HT1080 (cell line): ENCODE measurements at places on chromosomes 2 and 18.
A peak's percentile ranks its signal among the peaks of the same experiment; 100 is the strongest.

DNA sequence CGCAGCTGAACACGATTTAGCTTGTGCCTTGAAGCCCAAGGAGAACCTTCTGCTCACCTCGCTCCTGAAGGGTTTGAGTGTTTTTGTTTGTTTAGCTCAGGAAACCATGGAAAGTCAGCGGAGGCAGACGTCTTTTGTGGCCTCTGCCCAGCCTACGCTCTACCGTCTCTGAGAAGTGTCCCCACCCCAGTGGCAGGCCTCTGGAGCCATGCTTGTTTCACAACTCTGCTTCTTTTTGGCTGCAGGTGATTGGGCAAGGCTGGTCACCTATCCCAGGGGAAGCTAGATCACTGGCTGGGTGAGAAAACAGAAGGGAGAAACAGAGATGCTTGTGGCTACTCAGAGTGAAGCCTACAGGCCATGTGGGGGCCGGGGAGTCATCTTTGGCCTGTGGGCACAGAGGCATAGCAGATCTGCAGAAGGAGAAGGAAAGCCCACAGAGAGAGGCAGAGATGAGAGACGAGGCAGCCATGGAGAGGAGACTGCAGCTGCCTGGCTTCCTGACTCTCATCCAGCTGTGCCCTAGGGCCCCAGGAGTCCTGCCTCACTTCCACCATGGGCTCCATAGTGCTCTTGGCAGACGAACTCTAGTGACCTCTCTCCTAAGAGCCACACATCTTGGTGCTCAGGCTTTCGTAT, 50.1 kb downstream of the CIB4 start:
- no peak for DNase-seq

DNA sequence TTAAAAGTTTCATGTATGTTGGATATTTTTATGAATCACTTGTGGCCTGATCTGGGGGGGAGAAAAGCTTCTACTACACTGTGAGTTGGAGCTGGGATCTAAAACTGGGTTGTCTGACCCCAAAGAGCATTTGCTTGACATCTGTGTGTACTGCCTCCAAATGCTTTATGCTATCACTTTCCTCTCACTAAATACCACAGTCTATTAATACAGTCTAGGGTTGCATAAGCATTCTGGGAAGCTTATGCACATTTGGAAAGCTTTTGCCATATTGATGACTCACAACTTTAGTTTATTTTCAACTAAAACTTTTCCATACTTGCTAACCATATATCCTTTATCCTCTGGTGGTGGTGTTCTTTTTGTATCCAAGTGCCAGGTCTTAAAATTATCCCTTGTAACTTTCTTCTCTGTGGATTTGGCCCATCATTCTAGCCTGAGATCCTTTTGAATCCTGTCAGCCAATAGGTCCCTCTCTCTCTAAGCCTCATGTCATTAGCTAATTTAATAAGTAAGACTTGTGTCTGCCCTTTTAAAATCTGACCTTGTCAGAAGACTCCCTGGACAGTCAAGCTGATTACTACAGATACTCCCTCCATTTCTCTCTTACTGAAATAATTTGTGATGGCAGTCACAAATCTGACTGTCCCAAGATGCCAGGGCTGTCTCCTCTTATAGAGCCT, 72.7 kb downstream of the NXPH2 start:
- peak; percentile 61 for DNase-seq

GRCh38 chr2:788227-789032, 111.2 kb upstream of the TMEM18 start:
- no peak for DNase-seq

DNA sequence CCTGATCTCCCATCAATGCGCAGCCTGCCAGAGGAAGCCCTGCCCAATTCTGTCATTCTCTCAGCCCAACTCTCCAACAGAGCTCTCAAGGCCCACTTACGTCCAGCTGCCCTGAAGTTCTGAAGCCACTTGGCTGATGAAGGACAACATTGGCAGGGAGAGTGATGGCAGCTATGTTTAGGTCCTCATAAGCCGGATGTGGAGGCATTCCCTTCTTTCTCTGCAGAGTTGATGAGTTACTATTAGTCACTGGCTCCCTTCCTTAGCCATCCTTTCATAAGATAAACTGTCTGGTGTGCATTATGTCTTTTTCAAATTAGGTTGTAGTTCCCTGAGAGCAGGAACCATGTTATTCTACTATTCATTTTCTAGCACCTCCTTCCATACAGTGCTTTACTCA, 22.5 kb upstream of the TACR1 start:
- peak; percentile 88 for DNase-seq

DNA sequence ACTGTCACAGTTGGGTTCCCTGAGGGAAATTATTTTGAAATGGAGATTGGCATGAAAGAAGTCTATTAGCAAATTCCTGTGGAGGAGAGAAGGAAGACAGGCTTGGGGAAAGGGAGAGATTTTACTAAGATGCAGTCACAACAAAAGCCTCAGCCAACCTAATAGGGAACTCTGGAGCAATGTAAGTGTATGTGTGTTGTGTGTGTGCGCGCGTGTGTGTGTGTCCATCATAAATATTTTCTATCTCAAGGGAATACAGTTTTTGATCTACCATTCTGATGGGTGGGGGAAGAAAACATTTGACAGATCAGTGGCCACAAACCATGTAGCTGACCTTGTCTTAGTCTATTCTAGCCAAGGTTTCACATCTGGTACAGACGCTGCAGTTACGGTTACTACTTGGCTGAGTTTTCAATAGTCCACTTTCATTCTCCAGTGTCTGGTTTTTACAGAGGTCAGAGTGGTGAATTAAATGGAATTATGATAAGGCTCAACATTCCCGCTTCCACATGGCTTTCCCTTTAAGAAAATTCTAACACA, 72.6 kb downstream of the MREG start:
- DNase-seq, result no peak

GRCh38 chr2:237500681-237501424, 13.8 kb downstream of the MLPH start:
- peak; percentile 100 for DNase-seq

- no peak for DNase-seq
These were observed 296.3 kb downstream of the TNS1 start for GRCh38 chr2:217706513-217706912.

GRCh38 chr2:33365264-33365970, 111.0 kb upstream of the RASGRP3 start:
- DNase-seq, result no peak

GRCh38 chr2:97663962-97664635, at the start of gene ACTR1B:
Gene ACTR1B, minus strand, starts transcription at chr2:97664044. Its CDS starts 154 bp downstream, at chr2:97663890.
- DNase-seq, result peak; percentile 99

- DNase-seq, result no peak
These were observed 18.8 kb downstream of the ARHGAP15 start for GRCh38 chr2:143148011-143148410.

DNA sequence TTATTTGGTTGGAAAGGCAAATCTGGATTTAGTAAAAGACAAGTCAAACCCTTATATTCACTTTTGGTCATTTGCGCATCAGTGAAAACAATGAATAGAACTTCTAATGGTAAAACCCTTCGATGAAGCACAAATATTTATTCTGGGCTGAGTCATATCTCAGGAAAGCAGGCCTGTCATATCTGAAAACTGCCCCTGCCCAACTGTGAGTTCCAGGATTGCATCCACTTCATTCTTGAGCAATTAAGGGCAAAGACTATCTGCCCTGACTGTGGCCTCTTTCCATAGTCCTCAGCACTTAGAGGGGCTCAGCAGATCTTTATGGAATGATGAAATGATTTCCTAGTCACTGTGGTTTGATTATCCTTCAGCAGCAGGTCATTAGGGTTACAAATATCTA, 795.2 kb upstream of the ID2 start:
- no peak for DNase-seq

GRCh38 chr2:193561054-193561453, 1366.3 kb upstream of the TMEFF2 start:
- peak; percentile 25 for DNase-seq

DNA sequence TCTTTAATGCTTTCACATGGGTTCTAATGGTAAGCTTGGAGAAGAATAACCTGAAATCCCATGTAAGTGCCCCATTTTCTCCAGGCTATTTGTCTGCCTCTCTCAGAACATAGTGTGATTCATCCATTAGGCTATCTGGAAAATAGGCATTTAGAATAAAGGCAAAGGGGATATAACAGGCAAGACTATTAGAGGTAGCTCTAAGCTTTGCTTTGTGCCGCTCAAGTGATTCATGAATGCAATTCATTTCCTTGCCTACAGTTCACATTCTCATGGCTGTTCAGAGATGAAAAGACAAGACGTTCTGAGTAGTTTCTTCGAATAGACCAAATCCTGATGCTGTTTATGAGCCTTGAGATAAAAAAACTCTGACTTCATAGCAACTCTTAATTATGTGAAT, 101.7 kb downstream of the ANKRD44 start:
- no peak for DNase-seq

DNA sequence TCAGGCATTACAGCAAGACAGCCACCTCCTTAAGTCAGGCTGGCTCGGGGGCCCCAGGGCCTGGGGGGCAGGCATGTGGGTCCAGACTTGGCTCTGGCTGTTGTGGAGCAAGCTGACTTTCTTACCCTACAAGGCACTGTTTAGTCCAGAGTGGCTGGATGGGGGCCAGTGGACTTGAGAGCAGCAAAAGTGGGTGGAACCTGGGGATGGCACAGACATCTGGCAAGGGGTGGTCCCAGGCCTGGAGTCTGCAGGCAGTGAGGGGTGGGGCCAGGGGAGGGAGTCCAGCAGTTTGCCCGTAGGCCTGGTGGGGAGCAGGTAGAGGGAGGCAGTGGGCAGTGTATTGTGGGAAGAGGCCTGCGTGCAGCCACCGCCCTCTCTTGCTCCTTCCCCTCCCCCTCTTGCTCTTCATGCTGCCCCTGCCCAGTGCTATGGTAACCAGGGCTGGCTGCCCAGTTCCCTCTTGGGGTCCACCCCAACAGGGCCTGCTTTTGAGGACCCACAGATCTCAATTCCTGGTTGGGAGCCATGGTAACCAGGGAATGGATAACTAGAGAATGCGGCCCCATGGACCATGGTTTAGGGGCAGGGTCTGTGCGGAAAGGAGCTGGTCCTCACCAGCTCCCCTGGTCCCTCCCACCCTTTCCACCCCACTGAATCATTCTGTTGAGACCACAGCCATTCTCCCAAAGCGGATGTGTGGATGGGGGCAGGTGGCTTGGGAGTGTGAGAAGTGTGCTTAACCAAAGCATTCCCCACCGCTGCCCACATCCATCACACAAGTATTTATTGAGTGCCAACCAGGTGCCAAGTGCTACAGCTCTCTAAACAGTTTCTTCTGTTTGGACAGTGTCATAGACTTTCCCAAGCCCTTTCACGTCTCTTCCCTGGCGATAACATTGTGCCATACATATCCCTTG, 19.3 kb downstream of the SPEG start:
- DNase-seq, result peak; percentile 89

GRCh38 chr2:127511917-127512316, 14.4 kb downstream of the IWS1 start:
- DNase-seq, result no peak

DNA sequence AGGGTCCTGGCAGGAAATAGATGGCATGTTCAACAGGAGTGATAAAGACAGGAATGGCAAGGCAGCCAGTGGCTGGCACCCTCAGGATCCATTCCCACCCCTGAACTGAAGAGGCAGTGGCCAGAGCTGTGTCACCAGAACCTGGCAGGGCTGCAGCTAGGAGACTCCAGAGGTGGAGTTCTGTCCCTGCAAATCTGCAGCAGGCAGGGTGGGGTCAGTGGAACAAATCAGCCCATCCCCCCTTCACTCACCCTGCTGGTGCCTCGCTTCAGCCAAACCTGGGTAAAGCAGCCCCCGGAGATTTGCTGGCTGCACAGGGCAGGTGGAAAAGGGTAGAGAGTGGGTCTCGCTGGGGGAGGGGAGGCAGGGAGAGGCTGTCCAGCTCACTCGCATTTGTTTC, 12.7 kb downstream of the INPP5D start:
- no peak for DNase-seq

GRCh38 chr18:23689031-23689615, at the start of gene LAMA3:
Gene LAMA3, plus strand, starts transcription at chr18:23689453. Its CDS starts 231 bp downstream, at chr18:23689684.
- no peak for DNase-seq

DNA sequence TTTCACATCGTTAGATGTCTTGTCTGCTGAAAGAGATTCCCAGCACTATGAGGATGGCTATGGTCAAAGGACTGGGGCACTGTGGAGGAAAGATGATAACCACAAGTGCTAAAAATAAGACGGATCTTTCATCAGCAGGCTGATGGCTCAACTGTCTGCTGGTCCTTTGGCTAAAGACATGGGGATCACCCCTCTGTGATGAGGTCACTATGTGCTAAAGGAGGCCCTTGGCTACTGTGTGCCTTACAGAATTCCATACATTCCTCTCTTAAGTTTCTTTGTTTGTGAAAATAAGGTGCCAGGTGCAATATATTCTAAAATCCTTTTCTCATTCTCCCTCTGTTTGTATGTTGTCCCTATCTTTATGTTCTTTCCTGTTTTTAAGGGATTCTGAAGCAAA, 39.7 kb upstream of the LYPD6 start:
- DNase-seq, result no peak

GRCh38 chr2:223998948-223999347, 40.1 kb downstream of the SERPINE2 start:
- DNase-seq, result no peak
